Calu3 (cell line): ENCODE measurements at places on chromosomes 2 and 18. TPM values are rescaled to one million over a fixed set of nuclear protein-coding genes. Genes with fewer than 3 reads are reported as not detected.

RMDN2 gene
- total RNA-seq: 4.7 and 5.8 TPM in 2 replicates

DIPK1C gene
- total RNA-seq: not detected in 2 replicates

DNA sequence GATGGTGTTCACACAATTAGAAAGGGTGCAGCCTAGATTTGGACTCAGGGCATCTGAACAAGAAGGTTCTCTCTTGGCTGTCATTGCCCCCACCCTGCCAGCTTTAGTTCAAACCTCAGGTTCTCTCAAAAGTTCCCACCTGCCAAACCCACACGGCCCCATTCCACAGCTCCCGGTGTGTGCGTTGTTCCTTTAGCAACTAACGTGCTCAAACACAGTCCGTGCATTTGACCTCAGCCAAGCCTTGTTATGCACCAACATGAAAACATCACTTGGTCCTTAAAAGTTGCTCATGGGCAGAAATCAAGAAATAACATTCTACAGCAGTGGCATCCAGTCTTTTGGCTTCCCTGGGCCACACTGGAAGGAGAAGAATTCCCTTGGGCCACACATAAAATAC lies 32.0 kb downstream of the LOXHD1 start:
- peaks cover 91% of the 10 kb centered on the region for H3K27me3 ChIP-seq
- no peaks in the 10 kb centered on the region for H3K4me1 ChIP-seq
- H3K27ac ChIP-seq: no peak overlapping the region
- H3K36me3 ChIP-seq: no peaks in the 10 kb centered on the region

- H3K27me3 ChIP-seq: no peaks in the 10 kb centered on the region
- H3K36me3 ChIP-seq: no peaks in the 10 kb centered on the region
- H3K4me1 ChIP-seq: no peaks in the 10 kb centered on the region
- H3K4me3 ChIP-seq: no peak overlapping the region
- H3K27ac ChIP-seq: no peak overlapping the region
- DNase-seq: no peak
Observed at GRCh38 chr2:197890168-197890567, 85.8 kb downstream of the PLCL1 start.

DNA sequence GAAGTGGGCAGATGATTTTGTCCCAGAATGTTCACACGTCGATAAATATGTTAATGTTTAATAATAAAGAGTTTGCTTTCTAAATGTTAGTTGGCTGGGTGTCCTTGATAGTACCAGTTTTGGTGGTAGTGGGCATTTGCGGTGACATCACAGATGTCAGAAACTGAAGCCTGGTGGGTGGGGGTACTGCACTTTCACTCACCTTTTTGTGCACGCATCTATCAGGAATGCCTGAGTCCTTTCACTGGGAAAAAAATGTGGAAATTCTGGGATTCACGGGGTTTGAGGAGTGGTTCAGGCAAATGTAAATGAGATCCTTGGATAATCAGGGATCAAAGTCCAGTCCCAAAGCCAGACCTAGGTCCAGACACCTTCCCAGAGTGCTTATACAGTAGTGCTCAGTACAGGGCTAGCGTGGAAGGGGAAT lies 3.2 kb downstream of the EPAS1 start:
- peaks cover 29% of the 10 kb centered on the region for H3K36me3 ChIP-seq
- no peaks in the 10 kb centered on the region for H3K27me3 ChIP-seq
- peaks cover 43% of the 10 kb centered on the region for H3K4me1 ChIP-seq
- H3K4me3 ChIP-seq: peak overlapping the region; percentile 95

DNA sequence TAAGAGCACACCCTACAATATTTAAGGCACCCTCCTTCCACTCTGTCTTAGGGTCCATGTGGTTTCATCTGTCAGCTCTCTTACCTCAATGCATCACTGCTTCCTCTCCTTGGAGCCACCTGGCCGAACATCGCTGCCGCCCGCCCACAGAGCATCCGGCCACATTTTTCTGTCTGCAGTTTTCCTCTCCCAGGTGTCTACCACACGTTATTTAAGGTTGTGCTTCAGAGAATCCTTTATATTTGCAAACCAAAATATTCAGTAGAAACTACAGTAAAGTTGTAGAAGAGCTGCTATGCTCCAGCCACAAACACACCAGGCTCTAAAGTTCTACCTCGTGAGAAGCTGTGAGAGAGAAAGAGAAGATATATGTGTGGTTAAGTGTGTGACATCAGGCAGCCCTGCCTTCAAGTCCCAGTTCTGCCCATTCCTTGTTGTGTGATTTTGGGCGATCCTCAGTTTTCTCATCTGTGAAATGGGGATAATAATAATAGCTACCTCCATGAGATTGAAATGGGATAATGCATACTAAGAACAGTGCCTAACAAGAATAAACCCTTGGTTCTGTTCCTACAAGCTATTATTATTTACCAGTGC lies 4.9 kb upstream of the STK17B start:
- H3K27me3 ChIP-seq: no peaks in the 10 kb centered on the region
- H3K36me3 ChIP-seq: peaks cover 8% of the 10 kb centered on the region
- peaks cover 24% of the 10 kb centered on the region for H3K4me1 ChIP-seq
- no peak overlapping the region for H3K4me3 ChIP-seq
- DNase-seq: no peak

ERMN gene
- not detected in 2 replicates for total RNA-seq

- peak; percentile 43 for DNase-seq
- no peaks in the 10 kb centered on the region for H3K36me3 ChIP-seq
- H3K4me1 ChIP-seq: peaks cover 8% of the 10 kb centered on the region
- H3K27me3 ChIP-seq: no peaks in the 10 kb centered on the region
- peak overlapping the region; percentile 57 for H3K27ac ChIP-seq
- H3K4me3 ChIP-seq: no peak overlapping the region
Observed at GRCh38 chr18:66226782-66227181, 377.1 kb downstream of the CDH19 start.

DNA sequence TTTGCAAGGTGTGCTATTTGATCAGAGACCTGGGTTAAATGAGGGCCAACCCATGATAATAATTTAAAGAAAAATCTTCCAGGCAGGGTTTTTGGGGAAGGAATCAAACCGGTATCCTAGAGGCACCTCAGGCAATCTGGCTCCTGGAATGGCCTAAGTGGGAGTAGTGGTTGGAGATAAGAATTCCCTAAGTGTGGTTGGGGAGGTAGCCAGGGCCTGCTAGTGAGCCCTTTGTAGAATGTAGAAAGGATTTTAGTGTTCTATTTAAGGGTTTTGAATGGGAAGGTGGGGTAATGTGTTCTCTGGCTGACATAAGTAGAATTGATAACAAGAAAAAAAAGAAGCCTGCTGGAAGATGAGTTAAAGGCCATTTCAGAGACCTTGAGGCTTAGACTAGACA lies 422.2 kb downstream of the XIRP2 start:
- no peaks in the 10 kb centered on the region for H3K36me3 ChIP-seq
- no peak overlapping the region for H3K27ac ChIP-seq
- no peak for DNase-seq
- no peak overlapping the region for H3K4me3 ChIP-seq
- no peaks in the 10 kb centered on the region for H3K4me1 ChIP-seq

- no peak for DNase-seq
- H3K4me1 ChIP-seq: no peaks in the 10 kb centered on the region
- no peak overlapping the region for H3K4me3 ChIP-seq
- no peaks in the 10 kb centered on the region for H3K27me3 ChIP-seq
- no peak overlapping the region for H3K27ac ChIP-seq
Observed at GRCh38 chr2:73850009-73850408, 21.2 kb downstream of the STAMBP start.

DNA sequence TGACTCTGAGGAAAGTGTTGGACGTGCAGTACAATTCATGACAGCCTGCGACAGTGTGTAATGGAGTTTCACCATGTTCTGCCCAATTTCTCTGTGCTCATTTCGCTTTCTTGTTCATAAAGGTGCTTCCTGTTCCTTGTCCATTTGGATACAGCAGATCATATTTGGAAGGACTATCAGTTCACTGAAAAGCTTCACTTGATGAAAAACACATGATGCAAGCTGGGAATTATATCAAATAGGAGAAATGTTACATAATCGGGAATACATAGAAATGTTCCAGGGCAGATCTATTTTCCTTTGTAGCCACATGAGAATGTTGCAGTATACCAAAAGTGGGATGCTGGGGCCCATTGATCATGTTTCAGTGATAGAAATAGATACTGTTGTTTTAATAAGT lies 266.3 kb upstream of the SLC14A2 start:
- H3K27ac ChIP-seq: no peak overlapping the region
- H3K4me3 ChIP-seq: no peak overlapping the region
- DNase-seq: no peak
- H3K4me1 ChIP-seq: peaks cover 18% of the 10 kb centered on the region
- H3K27me3 ChIP-seq: no peaks in the 10 kb centered on the region

GRCh38 chr18:48409591-48410094 lies 460 bp upstream of the ZBTB7C start:
- H3K36me3 ChIP-seq: peaks cover 6% of the 10 kb centered on the region
- H3K27ac ChIP-seq: no peak overlapping the region
- peak overlapping the region; percentile 75 for H3K4me3 ChIP-seq
- peaks cover 7% of the 10 kb centered on the region for H3K4me1 ChIP-seq

GRCh38 chr2:201343559-201343958 lies 13.6 kb downstream of the FLACC1 start:
- H3K27me3 ChIP-seq: no peaks in the 10 kb centered on the region
- DNase-seq: no peak
- no peaks in the 10 kb centered on the region for H3K36me3 ChIP-seq
- no peak overlapping the region for H3K27ac ChIP-seq

- no peaks in the 10 kb centered on the region for H3K27me3 ChIP-seq
- H3K4me1 ChIP-seq: no peaks in the 10 kb centered on the region
- H3K27ac ChIP-seq: no peak overlapping the region
- no peak overlapping the region for H3K4me3 ChIP-seq
- no peak for DNase-seq
Observed at GRCh38 chr2:135820003-135820618, 16.9 kb downstream of the LCT start.

DNA sequence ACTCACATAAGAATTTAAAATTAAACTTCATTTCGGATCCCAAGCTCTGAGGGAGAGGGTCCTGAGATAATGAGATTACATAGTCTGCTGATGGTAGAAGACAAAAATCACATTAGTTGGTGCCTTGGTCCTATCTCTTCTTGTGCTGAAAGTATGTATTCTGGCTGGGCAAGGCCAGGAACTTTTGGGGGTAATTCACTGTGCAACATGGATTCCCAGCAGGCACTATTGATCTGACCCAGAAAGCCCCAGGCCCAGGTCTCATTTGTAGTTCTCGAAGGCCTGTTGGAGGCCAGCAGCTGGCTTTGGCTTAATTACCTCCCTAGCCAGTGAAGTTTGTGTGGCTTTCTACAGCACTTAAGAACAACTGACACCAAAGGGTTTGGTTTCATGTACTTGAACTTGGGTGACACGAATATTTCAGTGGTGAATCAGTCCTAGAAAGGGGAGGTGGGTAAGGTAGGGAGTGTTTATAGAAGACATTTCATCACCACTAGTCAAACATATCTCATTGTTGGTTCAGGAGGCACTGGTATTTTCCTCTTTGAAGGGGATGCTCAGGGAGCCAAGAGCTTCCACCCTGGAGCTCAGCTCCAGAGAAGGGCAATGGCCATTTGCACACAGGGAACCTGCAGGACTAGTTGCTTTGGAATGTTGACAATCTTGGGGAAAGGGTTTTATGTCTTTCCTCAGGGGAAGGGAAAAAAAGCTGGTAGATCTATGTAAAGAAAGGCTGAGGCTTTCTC lies 217.8 kb downstream of the OSR1 start:
- H3K4me3 ChIP-seq: peak overlapping the region; percentile 44
- H3K27ac ChIP-seq: peak overlapping the region; percentile 59

GRCh38 chr2:239297142-239298004 lies 103.4 kb downstream of the HDAC4 start:
- H3K27me3 ChIP-seq: no peaks in the 10 kb centered on the region
- DNase-seq: no peak
- peaks cover 4% of the 10 kb centered on the region for H3K36me3 ChIP-seq
- no peak overlapping the region for H3K27ac ChIP-seq

PLEK gene
- not detected in 2 replicates for total RNA-seq

DNA sequence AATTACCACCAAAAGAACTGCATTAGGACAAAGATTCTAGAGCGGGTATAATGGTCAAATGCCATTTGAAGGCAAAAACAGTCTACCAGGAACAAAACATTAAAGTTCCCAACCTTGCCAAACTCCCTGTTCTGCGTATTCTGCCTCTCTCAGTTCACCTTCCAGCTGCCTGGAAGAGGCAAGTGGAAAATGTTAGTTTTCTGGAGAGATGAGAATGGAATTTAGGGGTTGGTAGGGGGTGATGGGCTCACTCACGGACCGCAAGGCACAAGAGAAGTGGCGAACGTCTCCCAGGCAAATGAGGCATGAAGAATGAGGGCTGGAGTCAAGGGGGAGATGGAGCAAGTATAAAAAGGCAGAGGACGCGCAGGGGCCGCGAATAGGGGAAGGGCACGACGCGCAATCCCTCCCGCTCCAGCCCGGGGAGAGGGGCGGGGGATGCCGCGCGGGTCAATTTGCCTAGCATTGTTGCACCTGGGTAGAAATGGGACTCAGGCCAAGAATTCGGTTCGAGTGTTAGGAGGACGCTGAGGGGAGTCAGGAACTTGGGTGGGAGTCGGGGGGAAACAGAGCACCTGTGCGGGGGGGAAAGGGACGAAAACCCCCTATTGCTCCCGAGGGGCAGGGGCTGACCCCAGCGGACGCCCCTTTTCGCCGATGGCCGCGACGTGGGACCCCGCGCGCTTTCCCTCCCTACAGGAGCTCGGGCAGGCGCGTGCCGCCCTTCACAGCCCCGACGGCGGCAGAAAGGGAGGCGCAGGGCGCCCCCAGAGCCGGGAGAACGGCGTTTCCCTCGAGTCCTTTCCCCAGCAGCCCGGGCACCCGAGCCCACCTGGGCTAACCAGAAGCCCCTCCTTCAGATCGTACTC lies 573 bp downstream of the PAIP2B start:
- peaks cover 19% of the 10 kb centered on the region for H3K36me3 ChIP-seq
- H3K27ac ChIP-seq: peak overlapping the region; percentile 91
- peaks cover 9% of the 10 kb centered on the region for H3K4me1 ChIP-seq
- H3K4me3 ChIP-seq: peak overlapping the region; percentile 94
- H3K27me3 ChIP-seq: peaks cover 32% of the 10 kb centered on the region
- peak; percentile 6 for DNase-seq

- H3K27me3 ChIP-seq: no peaks in the 10 kb centered on the region
- no peak overlapping the region for H3K27ac ChIP-seq
- no peak overlapping the region for H3K4me3 ChIP-seq
- H3K4me1 ChIP-seq: peaks cover 22% of the 10 kb centered on the region
Observed at GRCh38 chr2:43068041-43068533, 158.3 kb downstream of the ZFP36L2 start.

DNA sequence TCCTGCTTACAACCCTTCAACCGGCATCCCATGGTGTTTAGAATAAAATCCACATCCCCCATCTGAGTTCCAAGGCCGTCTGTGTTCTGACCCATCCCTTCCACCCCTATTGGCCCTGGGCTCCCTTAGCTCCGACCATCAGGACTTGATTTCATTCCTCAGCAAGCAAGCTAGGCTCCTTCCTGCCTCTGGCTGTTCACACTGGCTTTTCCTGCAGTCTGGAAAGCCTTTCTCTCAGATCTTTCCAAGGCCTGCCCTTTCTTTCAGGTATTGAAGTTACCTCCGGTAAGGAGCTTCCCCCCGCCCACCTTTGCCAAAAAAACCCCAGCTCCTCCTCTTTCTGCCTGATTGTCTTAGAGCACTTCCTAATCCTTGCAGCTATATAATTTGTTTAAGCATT lies 86.8 kb downstream of the CLIP4 start:
- DNase-seq: no peak
- peak overlapping the region; percentile 31 for H3K27ac ChIP-seq
- no peaks in the 10 kb centered on the region for H3K27me3 ChIP-seq
- H3K4me3 ChIP-seq: no peak overlapping the region
- H3K36me3 ChIP-seq: peaks cover 84% of the 10 kb centered on the region
- H3K4me1 ChIP-seq: peaks cover 3% of the 10 kb centered on the region
